ENCODE measurements at places on chromosomes 4 and X. TPM values are rescaled to one million over a fixed set of nuclear protein-coding genes. Genes with fewer than 3 reads are reported as not detected.

Gene CXorf49B
- total RNA-seq = not detected

Gene MSANTD1
- total RNA-seq = 0.14 TPM

Gene PAGE2B
- not detected for total RNA-seq

Gene MAGEA2
- total RNA-seq = not detected

Gene OPRPN
- total RNA-seq = not detected

Gene SULT1E1
- total RNA-seq = not detected

Gene CCSER1
- not detected for total RNA-seq

Gene TLR7
- total RNA-seq = not detected

Gene DOK7
- total RNA-seq = 0.51 TPM

Gene TLR3
- total RNA-seq = 5.5 TPM

Gene PASD1
- total RNA-seq = not detected

Gene PDE6B
- 4.1 TPM for total RNA-seq

Gene CLIC2
- total RNA-seq = not detected

Data from epithelial cell of proximal tubule (primary cell).